Panc1 (cell line): ENCODE measurements at places on chromosomes 7 and 10.
A peak's percentile ranks its signal among the peaks of the same experiment; 100 is the strongest.

GRCh38 chr7:128831994-128832879 lies 2.0 kb downstream of the FLNC start:
- no peak for DNase-seq

- no peak for DNase-seq
Measured at GRCh38 chr7:18117482-18117881, 89.8 kb upstream of the PRPS1L1 start.

DNA sequence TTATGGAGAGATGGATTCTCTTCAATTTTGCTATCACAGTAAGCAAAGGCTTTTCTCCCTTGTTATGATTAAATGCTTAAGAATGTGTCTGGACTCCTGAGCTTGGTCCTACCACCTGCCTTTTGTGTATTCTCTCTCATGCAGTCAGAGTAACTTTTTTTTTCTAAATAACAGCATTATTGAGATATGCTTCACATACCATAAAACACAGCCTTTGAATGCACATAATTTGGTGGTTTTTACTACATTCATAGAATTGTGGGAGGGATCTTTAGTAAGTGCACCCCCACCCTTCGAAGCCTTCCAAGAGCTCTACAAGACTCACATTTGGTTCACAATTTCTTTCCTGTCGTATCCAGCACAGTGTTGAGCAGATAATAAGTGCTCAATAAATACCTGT lies 175.5 kb downstream of the ADAM12 start:
- no peak for DNase-seq

- no peak for DNase-seq
Measured at GRCh38 chr10:119165171-119166117, at the start of gene SFXN4. Gene SFXN4 (minus strand): TSS chr10:119165714. CDS start chr10:119165647, 67 bp downstream.

DNA sequence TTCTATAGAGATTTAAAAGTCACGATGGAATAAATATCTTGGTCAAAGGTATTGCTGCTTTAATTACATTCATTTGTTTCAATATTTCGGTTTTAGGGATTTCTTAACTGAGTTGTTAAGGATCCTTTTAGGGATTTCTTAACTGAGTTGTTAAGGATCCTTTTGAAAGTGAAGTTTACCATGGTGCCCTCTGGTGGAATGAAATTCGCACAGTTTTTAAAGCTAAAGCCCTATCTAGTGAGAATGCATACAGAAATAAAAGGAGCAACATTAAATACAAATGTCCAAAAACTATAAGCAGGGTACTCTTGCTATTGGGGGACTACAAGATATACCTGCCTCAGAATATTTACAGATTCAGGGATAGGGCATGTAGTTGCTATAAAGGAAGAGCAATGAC lies 193.7 kb downstream of the RNLS start:
- DNase-seq, result no peak

DNA sequence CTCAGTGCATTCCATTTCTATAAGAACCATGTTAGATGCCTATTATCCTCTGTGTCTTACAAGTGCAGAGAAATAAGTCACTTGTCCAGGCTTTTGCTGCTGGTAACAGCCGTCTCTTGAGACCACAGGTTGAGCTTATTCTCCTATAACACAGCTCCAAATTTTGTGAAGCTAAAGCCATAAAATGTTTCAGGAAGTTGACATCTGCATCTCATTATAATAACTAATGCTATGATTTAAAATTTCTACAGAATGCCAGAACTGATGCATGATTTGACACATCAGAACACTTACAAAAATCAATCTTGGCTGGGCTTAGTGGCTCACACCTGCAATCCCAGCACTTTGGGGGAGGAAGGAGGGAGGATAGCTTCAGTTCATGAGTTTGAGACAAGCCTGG lies 986.9 kb downstream of the TYW1 start:
- DNase-seq, result no peak

- no peak for DNase-seq
Measured at GRCh38 chr7:154916856-154917807, 85.8 kb downstream of the PAXIP1 start.

DNA sequence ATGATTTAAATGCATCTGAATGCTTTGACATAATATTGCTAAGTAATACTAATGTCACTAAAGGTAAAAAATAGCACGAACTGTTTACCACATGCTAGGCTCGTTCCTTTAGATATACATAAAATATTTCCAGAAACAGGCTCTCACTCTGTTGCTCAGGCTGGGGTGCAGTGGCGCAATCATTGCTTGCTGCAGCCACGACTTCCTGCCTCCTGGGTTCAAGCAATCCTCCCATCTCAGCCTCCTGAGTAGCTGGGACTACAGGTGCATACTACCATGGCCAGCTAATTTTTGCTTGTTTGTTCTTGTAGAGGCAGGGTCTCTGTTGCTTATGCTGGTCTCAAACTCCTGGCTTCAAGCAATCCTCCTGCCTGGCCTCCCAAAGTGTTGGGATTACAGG lies 183.3 kb downstream of the SGMS1 start:
- no peak for DNase-seq

- peak; percentile 90 for DNase-seq
Measured at GRCh38 chr10:93475871-93476270, 6.3 kb downstream of the MYOF start.

GRCh38 chr7:43944286-43944685 lies 18.1 kb downstream of the UBE2D4 start:
- no peak for DNase-seq

DNA sequence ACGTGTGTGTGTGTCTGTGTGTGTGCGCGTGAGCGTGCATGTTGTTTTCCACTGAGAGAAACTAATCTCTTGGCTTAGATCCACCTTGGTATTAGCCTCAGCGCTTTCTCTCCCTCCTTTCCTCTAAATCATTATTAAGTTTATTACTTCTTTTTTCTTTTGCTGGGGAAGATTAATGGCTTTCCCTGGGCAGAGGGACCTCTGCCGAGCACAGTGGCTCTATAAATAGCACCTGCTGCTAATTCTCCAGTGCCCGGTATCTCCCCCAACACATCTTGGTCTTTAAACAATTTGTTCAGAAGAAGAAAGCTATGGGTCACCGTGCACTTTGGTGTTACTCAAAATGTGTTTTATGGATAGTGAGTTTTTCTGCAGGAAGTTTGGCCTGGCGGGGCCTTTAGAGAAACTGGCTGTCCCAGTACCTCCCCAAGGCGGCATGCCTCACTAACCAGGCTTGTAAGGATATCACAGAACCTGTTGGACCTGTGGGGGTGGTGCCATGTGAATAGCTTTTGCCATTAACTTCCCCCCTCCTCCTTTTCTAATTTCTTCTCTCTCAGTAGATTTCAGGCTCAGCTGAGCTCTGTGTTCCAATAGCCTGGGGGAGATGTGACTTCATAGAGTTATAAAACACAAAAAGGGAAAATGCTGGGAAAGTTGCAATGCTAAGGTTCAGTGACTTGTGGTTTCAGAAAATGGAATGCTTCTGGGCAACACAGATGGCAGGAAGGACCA lies 70.1 kb upstream of the RAB11FIP2 start:
- no peak for DNase-seq

DNA sequence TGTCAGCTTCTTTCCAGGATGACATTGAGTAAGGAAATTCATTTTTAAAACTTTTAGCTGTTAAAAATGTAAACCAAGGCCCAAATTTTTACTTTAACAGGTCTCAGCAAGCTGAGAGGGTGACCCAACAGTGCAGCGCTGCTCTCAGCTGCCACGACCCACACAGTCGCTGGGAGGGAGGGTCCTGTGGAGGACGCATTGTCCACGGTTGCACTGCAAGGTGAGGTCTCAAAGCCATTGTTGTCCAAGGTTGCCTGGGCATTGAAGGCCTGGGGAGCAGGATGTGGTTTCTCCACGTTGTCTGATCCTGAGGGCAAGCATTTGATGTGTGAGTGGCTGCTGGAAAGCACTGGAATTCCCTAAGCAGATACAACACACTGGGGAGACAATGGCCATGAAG lies 15.1 kb upstream of the VIPR2 start:
- DNase-seq, result no peak

DNA sequence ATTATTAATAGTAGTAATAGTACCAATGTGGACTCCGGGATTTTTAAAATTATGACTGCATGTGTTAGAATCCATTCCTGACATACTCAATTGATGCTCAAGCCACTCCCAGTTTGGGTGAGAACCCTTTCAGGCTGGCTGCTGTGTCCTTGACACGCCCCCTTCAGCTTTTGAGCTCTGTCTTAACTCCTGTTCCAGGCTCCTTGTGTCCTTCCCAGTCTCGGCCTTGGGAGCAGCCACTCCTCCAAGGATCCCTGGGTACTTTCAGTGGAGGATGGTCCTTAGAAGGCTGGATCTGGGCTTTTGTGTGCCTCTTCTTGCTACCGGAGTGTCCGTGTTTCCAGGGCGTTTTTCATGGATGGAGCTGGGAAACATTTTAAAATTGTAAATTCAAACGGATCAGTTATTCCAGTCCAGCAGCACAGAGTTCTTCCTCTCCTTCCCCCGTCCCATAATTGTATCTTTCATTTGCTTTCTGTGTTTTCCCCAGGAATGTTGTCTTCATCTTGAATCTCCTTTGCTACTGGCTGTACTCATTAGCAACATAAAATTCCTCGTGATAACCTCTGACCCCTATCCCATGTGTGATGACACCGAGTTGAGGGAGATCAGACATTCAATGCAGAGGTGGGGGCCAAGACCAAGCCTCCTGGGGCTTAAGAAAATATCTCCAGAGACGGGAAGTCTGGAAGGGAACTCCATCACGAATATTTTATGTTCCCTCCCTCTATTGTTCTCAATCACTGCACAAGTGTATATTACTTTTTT lies 40.0 kb upstream of the PFKFB3 start:
- DNase-seq, result no peak

GRCh38 chr7:128914566-128915151 lies 4.2 kb upstream of the KCP start:
- DNase-seq, result no peak

DNA sequence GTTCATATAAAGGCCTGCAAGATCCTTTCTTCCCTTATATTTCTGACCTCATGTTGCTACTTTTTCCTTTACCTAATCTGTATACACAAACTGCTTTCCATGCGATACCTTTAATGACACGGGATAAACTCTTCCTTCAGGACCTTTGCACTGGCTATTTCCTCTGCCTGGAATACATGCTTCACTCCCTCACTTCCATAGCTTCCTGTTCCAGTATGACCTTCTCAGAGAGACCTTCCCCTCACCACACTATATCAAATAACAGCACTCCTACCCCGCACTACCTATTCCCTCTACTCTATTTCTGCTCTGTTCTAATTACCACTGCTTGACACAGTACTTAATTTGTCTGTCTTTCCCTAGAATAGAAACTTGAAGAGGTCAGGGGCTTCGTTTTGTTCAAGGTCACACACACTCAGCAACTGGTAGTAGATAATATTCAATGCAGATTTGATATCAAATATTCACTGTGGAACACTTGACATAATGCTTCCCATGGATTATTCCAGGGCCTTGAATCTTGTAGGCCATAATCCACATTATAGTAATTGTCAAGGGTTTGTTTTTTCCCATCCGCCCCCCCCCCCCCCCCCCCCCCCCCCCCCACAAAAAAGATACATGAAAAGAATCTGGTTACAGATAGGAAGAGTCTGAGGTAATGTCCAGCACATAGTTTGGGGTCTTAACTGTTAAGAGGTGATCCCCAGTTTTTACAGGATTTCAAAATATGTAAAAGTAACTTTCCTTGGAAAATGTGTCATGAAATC lies 11.1 kb downstream of the SYPL1 start:
- no peak for DNase-seq
